ENCODE measurements at places on chromosomes 12 and 14.

- DNase-seq: no peak
These were observed 99.5 kb downstream of the DICER1 start for GRCh38 chr14:95057851-95058250.

- DNase-seq: no peak
These were observed 1.4 kb downstream of the NYNRIN start for GRCh38 chr14:24399999-24400718.

GRCh38 chr12:124847113-124848074 is 16.3 kb downstream of the SCARB1 start:
- DNase-seq: no peak

- no peak for DNase-seq
These were observed 50.5 kb downstream of the ADGRD1 start for GRCh38 chr12:131004166-131004565.

- DNase-seq: no peak
These were observed 14.2 kb upstream of the TXNRD1 start for GRCh38 chr12:104201238-104202001.

- no peak for DNase-seq
These were observed 250.5 kb downstream of the ASCL1 start for GRCh38 chr12:103207936-103208335.

DNA sequence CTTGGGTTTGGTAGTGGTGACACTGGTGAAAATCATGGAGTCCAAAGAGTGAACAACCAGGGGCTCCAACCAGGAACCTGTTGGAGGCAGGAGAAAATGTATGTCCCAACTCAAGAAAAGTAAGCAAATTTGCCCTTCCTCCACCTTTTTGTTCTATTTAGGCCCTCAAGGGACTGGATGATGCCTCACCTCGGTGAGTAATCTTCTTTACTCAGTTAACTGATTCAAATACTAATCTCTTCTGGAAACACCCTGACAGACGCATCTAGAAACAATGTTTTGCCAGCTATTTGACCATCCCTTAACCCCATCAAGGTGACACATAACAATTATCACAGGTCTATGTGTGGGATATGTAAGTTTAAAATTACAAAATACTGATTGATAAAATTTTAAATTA is 272.4 kb upstream of the FOXG1 start:
- no peak for DNase-seq

- DNase-seq: no peak
These were observed 118.0 kb downstream of the KTN1 start for GRCh38 chr14:55698051-55698450.

- DNase-seq: no peak
These were observed 9.7 kb downstream of the SLC35E3 start for GRCh38 chr12:68755536-68756243.

DNA sequence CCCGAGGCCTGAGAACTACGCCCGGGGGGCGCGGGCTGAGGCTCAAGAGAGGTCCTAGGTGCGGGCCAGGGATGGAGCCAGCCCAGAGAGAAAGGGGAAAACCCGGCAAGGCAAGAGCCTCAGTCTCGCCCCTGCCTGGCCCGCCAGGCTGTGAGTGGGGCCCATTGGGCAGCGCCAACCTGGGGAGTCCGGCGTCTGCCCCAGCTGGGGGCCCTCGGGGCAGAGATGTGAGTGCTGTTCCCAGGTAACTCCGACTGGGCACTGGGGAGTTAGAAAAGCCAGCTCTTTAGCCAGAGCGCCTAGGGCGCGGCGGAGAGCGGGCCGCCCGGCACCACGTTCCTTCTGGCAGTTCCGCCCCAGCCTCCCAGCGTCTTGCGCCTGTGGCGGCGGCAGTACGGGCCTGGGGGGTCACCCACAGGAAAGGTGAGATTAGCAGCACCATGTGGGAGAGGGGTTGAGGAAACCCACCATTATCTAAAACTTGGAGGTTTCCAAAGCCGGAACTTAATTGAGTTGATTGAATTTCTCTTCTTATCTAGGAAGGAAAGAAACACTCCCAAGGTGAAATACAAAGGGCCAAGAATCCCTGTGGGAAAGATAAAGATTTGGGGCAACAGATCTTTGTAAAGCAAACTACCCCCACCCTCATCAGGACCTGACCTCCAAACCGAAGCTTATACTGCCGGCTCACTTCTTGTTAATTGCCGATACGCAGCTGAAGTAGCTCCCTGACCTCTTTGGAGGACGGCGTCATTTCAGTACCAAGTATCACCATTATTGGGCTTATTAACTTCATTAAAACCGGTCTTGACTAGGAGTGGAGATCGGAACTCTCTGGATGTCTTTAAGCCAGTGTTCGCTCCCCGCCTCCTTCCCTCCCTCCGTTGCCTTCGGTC is 11.6 kb downstream of the OTX2 start:
- no peak for DNase-seq

DNA sequence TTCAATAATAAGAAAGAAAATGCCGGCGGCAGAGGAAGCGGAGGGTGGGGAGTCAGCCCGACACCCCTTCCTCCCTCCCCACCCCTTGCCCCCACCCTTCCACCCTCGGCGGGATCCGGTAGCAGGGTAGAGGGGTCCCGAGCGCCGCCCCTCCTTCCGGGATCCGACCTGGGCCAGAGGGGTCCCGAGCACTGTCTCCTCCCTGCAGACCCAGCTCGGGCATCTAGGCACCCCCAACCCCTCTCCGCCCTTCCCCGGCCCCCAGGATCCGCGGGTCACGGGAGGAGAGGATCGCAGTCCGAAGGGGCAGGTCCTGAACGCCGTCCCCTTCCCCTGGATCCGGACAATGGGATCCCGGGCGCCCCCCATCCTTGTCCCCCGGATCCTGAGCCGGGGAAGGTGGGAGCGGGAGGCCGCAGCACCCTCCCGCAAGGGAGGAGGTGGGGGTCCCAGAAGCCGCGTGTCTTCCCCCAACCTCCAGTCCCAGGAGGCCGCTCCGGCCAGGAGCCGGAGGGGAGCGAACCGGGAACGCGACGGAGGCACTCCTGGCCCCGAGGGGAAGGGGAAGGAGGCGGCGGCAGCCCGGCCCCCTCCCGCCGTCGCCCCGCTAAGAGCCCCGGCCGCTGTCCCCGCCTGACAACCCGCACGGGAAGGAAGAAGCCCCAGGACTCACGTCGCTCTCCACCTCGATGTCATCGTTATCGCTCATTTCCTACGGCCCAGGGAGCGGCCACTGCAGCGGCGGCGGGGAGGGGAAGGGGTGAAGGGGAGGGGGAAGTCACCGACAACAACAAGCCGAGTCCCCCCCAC is 481 bp downstream of the MAX start:
- DNase-seq: peak; percentile 8

- DNase-seq: no peak
These were observed 107.3 kb downstream of the SAMD4A start for GRCh38 chr14:54674046-54674741.

GRCh38 chr14:52063052-52063462 is 5.8 kb downstream of the NID2 start:
- DNase-seq: no peak

GRCh38 chr12:97109441-97109840 is 202.4 kb downstream of the NEDD1 start:
- no peak for DNase-seq

GRCh38 chr12:10213168-10214135 is 775 bp downstream of the GABARAPL1 start:
- DNase-seq: peak; percentile 77

GRCh38 chr14:100439781-100440180 is 116.6 kb downstream of the SLC25A47 start:
- no peak for DNase-seq

DNA sequence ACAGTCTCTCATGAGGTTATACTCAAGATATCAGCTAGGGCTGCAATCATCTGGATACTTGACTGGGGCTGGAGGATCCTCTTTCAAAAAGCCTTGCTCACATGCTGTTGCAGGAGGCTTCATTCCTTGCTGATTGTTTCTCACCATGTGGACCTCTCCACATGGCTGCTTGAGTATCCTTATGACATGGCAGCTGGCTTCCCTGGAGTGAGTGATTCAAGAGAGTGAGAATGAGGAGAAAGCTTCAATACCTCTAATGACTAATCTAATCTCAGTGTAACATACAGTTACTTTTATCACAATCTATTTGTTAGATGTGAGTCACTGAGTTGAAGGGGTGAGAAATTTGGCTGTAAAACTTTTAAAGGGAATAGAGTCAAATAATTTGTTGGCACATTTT is 14.4 kb upstream of the SDR39U1 start:
- no peak for DNase-seq

DNA sequence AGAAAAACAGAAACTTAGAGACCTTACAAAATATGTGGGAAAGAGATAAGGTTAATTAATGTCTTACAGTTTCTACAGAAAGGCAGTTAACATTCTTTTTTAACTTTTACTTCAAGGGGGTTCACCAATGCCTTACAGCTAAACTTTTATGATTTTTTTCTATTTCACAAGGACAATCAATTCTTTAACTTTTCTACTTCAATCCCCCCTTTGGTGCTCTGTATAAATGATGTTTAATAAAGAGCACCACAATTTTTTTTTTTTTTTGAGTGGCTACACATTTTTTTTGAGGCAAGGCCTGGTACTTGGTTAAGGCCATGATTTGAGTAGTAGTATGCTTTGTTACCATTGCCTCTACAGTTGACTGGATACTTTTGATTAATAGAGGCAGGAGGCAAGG is 279.6 kb downstream of the PRKD1 start:
- DNase-seq: no peak

- DNase-seq: no peak
These were observed 411.2 kb downstream of the DAD1 start for GRCh38 chr14:22177870-22178269.

GRCh38 chr14:76958020-76958979 is 70.2 kb downstream of the IRF2BPL start:
- DNase-seq: no peak
